ENCODE measurements at places on chromosomes 4 and X. TPM values are rescaled to one million over a fixed set of nuclear protein-coding genes. Genes with fewer than 3 reads are reported as not detected.
A peak's percentile ranks its signal among the peaks of the same experiment; 100 is the strongest.

KIT gene
- total RNA-seq, result 0.69 TPM

FUNDC2 gene
- 54.8 TPM for total RNA-seq

SORBS2 gene
- total RNA-seq, result 3.6 TPM

DNA sequence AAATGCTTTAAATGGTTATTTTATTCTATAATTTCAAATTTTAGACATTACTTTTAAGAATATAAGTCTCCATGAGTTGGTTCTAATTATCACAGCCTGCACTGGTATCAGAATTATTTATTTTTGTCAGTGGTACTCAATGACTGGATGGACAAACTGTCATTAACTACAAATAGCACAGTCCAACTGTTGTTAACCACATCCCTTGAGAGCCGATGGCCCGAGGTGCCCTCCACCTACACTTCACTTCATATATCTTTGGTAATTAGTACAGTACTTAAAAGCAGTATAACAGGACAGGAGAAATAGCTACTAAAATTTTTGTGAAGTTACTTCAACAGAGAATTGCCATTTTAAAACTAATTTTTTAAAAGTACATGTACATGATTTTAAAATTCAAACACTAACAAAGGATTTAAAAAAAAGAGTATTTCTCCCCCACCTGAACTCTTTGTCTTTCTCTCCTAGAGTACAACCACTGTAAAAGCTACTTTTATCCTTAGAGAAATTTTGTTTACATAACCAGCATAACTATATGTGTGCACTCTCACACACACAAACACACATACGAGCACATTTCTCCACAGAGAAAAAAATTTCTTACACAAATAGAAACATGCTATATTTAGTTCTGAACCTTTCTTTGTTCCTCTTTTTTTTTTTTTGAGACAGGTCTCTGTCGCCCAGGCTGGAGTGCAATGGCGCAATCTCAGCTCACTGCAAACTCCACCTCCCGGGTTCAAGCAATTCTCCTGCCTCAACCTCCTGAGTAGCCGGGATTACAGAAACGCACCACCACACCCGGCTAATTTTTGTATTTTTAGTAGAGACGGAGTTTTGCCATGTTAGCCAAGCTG lies 6.5 kb downstream of the TIFA start:
- peaks cover 2% of the 10 kb centered on the region for H3K27me3 ChIP-seq
- DNase-seq, result no peak
- H3K4me3 ChIP-seq, result no peak overlapping the region
- peaks cover 6% of the 10 kb centered on the region for H3K36me3 ChIP-seq

DNA sequence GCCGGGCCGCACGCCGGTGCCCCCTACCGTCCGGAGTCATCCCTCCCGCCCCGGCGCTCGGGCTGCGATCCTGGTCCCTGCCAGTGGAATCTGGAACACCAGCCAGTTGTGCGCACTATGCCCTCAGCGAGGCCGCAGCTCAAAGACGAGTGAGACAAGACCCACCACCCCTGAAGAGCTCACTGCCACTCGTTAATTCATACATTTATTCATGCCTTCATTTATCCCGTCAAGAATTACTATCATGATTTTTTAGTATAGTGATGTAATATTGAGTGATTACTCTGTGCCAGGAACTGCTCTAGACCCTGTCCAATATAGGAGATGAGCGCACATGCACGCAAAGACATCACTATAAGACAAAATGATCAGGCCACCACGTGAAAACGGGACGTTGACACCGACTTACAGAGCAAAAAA lies 247 bp upstream of the PPA2 start:
- no peaks in the 10 kb centered on the region for H3K36me3 ChIP-seq
- peak; percentile 72 for DNase-seq
- peak overlapping the region; percentile 99 for H3K27ac ChIP-seq
- H3K4me1 ChIP-seq, result peaks cover 38% of the 10 kb centered on the region
- H3K27me3 ChIP-seq, result peaks cover 8% of the 10 kb centered on the region

- H3K27me3 ChIP-seq, result no peaks in the 10 kb centered on the region
- no peaks in the 10 kb centered on the region for H3K36me3 ChIP-seq
Measured at GRCh38 chr4:182405087-182405486, 161.9 kb downstream of the TENM3 start.

GRCh38 chr4:187903700-187904099 lies 91.9 kb upstream of the ZFP42 start:
- H3K27ac ChIP-seq, result no peak overlapping the region
- H3K36me3 ChIP-seq, result peaks cover 7% of the 10 kb centered on the region
- H3K4me1 ChIP-seq, result peaks cover 24% of the 10 kb centered on the region
- no peak overlapping the region for H3K4me3 ChIP-seq

GRCh38 chr4:162683659-162684370 lies 482.9 kb downstream of the NAF1 start:
- H3K27ac ChIP-seq, result no peak overlapping the region
- no peaks in the 10 kb centered on the region for H3K36me3 ChIP-seq
- no peak for DNase-seq
- no peaks in the 10 kb centered on the region for H3K27me3 ChIP-seq
- H3K4me1 ChIP-seq, result no peaks in the 10 kb centered on the region
- no peak overlapping the region for H3K4me3 ChIP-seq

DNA sequence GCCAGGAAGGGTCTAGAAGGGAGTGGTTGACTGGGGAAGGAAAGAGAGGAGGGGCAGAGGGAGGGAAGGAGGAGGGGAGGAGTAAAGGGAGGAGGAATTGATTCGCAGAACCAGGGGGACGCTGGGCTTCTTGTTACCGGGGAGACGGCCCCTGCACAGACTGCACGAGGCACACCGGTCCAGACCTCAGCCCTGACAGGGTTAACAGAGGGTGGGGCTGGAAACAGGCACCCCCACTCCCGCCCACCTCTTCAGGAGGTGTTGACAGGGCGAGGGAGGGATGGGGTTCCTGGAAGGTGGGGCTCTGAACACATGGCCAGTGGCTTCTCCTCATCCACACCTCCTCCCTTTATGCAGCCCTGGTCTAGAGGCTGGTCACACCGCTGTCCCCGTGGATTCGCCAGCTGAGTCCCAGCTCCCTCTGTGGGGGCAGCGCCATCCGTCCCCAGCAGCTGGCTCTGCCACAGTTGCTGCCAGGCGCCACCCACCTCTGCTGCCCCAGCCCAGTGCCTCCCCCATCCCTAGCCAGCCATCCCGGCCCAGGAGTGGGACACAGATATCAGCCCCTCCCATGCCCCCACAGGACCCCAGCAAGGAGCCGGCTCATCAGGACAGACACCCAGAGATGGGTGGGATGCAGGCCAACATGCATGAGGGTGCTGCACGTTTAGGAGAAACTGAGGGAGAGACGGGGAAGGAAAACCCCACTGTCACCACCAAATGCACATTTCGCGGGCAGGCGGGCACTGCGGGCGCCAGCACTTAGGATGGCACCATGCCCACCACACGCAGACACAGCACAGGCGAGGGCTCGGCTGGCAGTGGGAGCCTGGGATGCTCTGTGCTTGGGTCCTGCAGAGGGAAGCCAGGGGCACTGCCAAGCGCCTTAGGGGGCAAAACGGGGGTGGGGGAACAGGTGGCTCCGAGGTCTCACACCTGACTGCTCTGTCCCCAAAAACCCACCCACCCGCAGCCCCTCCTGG lies 87.6 kb downstream of the ABLIM2 start:
- H3K4me3 ChIP-seq, result no peak overlapping the region
- peaks cover 33% of the 10 kb centered on the region for H3K27me3 ChIP-seq
- H3K4me1 ChIP-seq, result no peaks in the 10 kb centered on the region
- no peak for DNase-seq
- H3K36me3 ChIP-seq, result no peaks in the 10 kb centered on the region
- H3K27ac ChIP-seq, result no peak overlapping the region

SYTL5 gene
- 0.18 TPM for total RNA-seq

GRCh38 chr4:93810340-93810992 lies 18.1 kb upstream of the ATOH1 start:
- H3K27me3 ChIP-seq, result no peaks in the 10 kb centered on the region
- H3K27ac ChIP-seq, result no peak overlapping the region
- H3K4me3 ChIP-seq, result no peak overlapping the region
- no peaks in the 10 kb centered on the region for H3K36me3 ChIP-seq
- no peaks in the 10 kb centered on the region for H3K4me1 ChIP-seq

- H3K27ac ChIP-seq, result no peak overlapping the region
- H3K36me3 ChIP-seq, result no peaks in the 10 kb centered on the region
- H3K27me3 ChIP-seq, result peaks cover 6% of the 10 kb centered on the region
- H3K4me1 ChIP-seq, result peaks cover 7% of the 10 kb centered on the region
Measured at GRCh38 chr4:138984647-138985046, 30.9 kb upstream of the NOCT start.

ARMCX2 gene
- total RNA-seq, result 91.7 TPM

DNA sequence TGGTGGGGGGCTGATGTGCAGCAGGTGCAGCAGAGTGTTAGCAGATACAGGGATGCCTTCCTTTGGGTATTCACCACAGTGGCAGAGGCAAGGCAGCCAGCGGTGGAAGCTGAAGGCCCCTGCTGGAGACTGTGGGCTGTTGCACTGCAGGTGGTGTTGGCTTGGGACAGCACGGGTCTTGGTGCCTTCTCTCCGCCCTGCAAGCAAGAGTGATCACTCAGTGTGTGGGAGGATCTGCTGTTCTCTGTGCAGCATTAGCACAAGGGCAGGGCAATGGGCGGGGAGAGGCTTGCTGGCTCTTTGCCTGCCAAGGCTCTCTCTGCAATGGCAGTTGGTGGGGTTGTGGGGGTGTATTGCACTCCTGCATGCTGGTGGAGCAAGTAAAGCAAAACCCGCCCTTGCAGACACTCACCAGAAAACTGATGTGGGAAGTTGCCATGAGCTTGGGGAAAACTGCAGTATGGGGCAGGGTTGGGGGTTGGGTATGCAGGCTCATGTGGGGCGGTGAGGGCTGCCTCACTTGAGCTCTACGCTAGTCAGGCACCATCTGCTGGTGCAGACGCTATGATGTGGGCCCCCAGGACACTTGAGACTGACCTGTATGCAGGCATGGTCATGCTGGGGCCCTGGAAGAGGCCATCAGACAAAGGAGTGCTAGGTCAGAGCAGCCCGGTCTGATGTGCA lies 820.8 kb upstream of the GRIA3 start:
- no peak for DNase-seq
- no peak overlapping the region for H3K27ac ChIP-seq
- H3K4me3 ChIP-seq, result no peak overlapping the region

FAM9A gene
- total RNA-seq, result not detected

STS gene
- total RNA-seq, result 13.8 TPM

GRCh38 chr4:1062419-1062818 lies 50.9 kb downstream of the RNF212 start:
- H3K36me3 ChIP-seq, result no peaks in the 10 kb centered on the region
- peaks cover 68% of the 10 kb centered on the region for H3K27me3 ChIP-seq
- H3K27ac ChIP-seq, result no peak overlapping the region
- DNase-seq, result no peak
- H3K4me1 ChIP-seq, result peaks cover 5% of the 10 kb centered on the region

DNA sequence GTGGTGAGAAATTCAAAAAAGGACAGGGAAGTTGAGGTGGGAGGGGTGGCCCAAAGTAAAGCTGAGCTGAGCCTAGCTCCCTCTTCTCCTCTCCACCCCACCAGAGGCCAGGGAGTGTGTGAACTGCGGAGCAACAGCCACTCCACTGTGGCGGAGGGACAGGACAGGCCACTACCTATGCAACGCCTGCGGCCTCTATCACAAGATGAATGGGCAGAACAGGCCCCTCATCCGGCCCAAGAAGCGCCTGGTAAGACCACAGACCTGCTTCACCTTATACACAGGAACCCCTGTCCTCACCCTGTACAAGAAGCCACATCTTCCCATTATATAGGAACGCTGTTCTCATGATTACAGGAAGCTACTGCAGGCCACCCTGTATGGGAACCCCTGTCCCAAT lies 5.8 kb downstream of the GATA1 start:
- no peaks in the 10 kb centered on the region for H3K36me3 ChIP-seq
- DNase-seq, result no peak
- H3K4me1 ChIP-seq, result peaks cover 18% of the 10 kb centered on the region
- H3K27ac ChIP-seq, result no peak overlapping the region
- H3K27me3 ChIP-seq, result peaks cover 13% of the 10 kb centered on the region
- no peak overlapping the region for H3K4me3 ChIP-seq

COMMD8 gene
- 40.4 TPM for total RNA-seq

GSX2 gene
- not detected for total RNA-seq

EGF gene
- total RNA-seq, result 0.92 TPM

TXLNG gene
- total RNA-seq, result 7.8 TPM

DMD gene
- total RNA-seq, result 6.2 TPM

DNA sequence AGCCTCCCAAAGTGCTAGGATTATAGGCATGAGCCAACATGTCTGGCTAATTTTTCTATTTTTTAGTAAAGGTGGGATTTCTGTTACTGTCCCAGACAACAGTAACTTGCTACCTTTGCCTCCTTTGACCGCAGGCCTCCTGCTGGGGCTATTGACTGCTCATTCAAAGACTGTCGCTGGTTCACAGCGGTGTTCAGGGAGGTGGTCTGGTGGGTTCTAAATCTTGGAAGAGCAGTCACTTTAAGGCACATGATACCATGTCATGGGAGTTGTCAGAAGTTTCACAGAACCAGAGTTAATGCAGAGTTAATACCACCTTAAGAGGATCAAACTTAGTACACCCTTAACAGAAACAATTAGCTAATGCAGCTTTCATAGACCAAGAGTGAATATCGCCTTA lies 3.8 kb downstream of the ASMT start:
- DNase-seq, result no peak
- no peak overlapping the region for H3K4me3 ChIP-seq
- H3K4me1 ChIP-seq, result no peaks in the 10 kb centered on the region

DNA sequence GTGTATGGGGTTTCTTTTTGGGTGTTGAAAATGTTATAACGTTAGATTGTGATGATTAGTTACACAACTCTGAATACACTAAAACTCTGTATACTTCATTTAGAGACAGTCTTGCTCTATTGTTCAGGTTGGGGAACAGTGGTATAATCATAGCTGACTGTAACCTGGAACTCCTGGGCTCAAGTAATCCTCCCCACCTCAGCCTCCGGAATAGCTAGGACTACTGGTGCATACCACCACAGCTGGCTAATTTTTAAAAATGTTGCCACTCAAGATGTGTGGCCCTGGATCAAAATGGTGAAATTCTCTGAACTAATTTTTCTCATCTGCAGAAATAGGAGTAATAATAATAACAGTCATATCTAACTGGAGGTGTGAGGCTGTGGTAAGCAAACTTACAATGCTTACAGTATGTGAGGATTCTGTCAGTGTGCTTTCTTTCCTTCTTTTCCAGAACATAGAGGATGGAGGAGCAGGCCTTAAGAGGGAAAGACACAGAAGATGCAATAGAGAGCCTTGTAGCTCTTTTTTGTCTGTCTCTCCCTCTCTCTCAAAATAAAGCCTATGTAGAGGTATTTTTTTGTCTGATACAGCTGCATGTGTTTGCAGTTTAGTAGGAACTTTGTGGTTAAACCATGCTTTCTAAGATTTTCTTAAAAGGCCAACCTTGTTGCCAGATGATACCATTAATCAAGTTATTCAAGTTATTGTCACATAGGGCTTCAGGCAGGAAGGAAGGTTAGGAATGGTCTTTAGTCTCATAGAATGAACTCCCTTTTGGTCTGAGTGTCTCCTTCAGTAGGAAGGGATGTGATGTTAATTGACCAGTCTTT lies 7.5 kb downstream of the ADD1 start:
- H3K4me1 ChIP-seq, result peaks cover 60% of the 10 kb centered on the region
- no peak for DNase-seq
- H3K27me3 ChIP-seq, result no peaks in the 10 kb centered on the region
- H3K27ac ChIP-seq, result peak overlapping the region; percentile 29

RNF175 gene
- not detected for total RNA-seq

GRCh38 chr4:94131212-94131611 lies 76.5 kb upstream of the SMARCAD1 start:
- DNase-seq, result no peak
- no peaks in the 10 kb centered on the region for H3K27me3 ChIP-seq
- H3K36me3 ChIP-seq, result no peaks in the 10 kb centered on the region
- no peak overlapping the region for H3K4me3 ChIP-seq
- H3K4me1 ChIP-seq, result no peaks in the 10 kb centered on the region
- H3K27ac ChIP-seq, result no peak overlapping the region
